ENCODE measurements at places on chromosomes 16 and 17. TPM values are rescaled to one million over a fixed set of nuclear protein-coding genes. Genes with fewer than 3 reads are reported as not detected.

- no peak for DNase-seq
These were observed 393 bp downstream of the ANKRD11 start for GRCh38 chr16:89489898-89490438.

DNA sequence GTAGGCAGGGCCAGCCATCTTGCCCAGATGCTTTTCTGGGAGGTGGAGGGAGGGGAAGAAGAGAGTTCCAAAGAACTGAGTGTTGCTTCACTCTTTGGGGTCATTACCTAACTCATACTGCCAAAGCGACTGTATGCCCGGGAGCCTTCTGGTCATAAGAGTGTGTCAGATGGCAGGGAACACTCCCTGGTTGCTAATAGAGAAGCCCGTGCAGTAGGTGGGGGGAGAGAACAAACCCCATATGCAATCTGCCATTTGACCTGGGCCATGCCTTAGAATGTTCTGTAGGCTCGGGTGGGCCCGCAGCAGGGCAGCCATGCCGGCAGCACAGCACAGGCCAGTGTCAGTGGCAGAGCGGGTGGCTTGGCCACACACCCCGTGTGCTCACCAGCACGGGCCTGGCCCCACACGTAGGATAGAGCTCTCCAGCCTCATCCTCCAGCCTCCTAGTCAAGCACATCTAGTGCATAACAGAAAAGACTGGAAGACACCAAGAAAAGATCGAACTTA lies 120.5 kb downstream of the SOCS1 start:
- DNase-seq, result no peak

DNA sequence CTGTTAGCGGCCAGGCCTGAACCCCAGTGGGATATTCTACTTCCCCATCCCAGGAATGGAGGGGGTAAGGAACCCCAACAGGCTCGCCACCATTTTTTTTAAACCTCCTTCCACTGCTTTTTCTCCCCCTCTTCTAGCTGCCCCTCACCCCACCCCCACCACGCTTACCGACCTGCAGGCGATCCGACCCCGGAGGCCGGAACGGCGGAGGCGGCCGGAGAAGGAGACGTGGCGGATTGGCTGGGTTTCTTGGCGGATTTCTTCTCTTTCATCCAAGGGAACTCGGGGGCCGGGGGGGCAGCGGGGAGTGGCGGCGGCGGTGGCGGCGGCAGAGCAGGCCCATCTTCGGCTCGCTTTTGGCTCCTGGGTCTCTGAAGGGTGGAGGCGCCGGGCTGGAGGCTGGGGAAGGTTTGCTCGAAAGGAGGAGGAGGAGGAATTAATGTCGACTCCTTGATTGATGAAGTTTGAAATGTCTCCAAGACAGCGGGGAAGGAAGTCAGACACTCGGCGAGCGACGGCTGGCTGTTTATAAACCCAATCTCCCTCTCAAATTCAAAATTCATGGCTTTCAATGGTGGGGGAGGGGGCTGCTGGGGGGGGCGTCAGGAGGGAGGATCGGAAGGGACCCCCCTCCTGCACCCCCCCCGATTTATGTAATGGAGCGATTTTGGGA lies 424 bp downstream of the HOXB2 start:
- DNase-seq, result peak; percentile 99

DNA sequence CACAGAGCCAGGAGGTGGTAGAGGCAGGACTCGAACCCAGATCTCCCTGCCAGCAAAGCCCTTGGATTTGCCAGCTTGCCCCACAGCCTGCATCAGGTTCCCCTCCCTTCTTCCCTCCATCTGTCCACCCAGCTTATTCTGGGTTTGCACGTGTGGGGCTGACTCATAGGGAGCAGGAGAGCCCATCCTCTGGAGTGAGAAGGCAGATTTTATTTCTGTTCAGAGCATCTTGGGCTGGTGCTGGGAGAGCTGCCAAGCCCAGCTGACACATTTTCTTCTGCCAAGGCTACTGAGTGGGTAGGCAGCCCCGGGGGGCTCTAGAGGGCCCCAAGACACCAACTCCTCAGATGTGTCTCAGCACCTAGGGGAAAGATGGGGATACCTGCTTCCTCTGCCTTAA lies 106.3 kb upstream of the CRHR1 start:
- DNase-seq, result no peak

- no peak for DNase-seq
These were observed 727 bp upstream of the MBTPS1 start for GRCh38 chr16:84117494-84117843.

Gene MSLN
- total RNA-seq, result 0.54 TPM

DNA sequence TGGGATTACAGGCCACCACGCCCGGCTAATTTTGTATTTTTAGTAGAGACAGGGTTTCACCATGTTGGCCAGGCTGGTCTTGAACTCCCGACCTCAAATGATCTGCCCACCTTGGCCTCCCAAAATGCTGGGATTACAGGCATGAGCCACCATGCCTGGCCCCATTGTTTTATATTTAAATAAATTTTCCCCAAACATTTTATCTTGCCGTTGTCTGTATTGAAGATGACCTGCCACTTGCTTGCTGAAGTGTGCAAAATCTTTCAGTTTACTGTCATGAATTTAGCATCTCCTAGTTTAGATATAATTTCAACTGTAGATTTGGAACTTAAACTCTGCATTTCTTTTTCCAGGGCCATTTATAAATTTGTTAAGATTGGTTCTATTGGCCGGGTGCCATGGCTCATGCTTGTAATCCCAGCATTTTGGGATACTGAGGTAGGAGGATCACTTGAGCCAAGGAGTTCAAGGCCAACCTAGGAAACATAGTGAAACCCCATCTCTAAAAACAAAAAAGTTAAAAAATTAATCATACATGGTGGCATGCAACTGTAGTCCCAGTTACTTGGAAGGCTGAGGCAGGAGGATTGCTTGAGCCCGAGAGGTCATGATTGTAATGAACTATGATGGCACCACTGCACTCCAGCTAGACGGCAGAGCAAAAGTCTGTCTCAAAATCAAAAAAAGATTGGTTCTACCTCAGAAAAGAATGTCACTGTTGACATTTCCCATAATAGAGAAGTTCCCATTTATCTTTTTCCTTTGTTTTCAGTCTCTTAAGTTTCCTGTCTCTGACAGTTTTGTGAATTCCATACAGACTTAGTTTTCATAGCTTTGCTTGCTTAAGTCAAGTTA lies 84.4 kb downstream of the VMP1 start:
- no peak for DNase-seq

GRCh38 chr17:80847496-80848230 lies 144.0 kb upstream of the CHMP6 start:
- DNase-seq, result peak; percentile 39

DNA sequence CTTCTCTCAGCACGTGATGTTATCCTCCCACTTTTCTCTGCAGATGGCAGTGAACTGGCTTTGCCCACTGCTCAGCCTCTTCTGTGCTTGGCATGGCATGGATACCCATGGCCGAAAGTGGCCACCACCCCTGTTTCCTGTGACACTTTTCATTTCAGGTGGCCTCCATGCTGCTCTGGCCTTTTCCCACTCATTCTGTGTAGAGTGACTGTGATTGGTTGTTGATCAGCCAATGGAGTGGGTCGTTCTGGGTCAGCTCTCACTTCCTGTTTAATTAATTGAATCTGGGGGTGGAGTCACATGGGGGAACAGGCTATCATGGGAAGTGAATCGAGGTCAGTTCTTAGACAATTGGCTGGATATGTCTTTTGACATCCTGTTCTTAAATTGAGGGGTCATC lies 350.1 kb upstream of the EEF2KMT start:
- no peak for DNase-seq

Gene OR2C1
- total RNA-seq, result 0.49 TPM

Gene RAB40B
- total RNA-seq, result 32.7 TPM

DNA sequence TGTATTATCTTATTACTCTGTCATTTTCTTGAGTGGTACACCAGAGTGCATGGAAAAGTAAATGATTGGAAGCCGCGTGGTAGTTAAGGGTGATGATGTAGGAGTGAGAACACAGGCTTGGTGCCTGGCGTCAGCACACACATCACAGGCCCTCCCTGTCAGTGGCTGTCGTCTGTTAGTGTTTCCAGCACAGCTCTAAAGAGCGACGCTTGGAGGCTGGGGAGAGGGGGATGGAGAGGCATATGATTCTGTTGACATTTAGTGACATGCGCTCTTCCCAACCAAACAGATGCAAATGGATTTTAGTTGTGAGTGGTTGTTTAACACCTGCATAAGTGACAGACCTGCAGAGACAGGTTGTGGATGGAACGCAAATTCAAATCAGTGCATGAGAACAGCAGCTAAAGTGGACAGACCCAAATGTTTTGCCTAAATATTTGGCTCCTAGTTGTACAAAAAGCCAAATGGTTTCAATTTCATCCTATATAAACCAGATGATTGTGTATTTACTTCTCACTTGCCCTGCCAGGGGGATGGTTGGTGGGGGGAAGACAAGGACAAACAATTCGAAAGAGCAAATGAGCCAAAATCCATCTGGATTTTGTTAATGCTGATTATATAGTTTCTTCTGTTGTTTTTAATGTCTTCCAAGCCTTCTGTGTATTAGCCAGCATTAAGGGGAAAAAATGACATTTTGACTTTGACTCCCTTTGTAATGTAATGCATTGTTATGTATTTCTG lies 222.3 kb downstream of the WWOX start:
- no peak for DNase-seq

GRCh38 chr17:68290268-68290954 lies 516 bp downstream of the SLC16A6 start:
- no peak for DNase-seq

Gene CSH1
- not detected for total RNA-seq

- DNase-seq, result peak; percentile 17
These were observed 22.9 kb downstream of the ADORA2B start for GRCh38 chr17:15967706-15968399.

DNA sequence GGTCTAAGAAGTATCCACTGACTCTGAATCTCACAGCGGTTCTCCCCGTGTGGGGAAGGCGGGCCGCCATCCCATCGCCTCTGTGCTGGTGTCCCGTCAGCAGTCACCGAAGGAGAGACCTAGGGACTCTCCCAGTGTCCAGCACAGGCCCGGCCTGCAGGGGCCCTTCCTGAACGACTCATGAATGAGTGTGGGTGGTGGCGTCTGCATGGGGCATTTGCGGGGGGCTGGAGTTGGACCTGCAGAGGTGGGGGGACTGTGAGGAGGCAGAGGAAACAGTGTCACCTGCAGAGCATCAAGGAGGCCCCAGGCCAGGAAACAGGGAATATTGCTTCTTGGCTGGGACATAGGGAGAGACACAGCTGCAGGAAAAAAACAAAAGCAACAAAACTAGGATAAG lies 10.3 kb downstream of the KCNG4 start:
- DNase-seq, result no peak

- no peak for DNase-seq
These were observed 2047.4 kb downstream of the TP53TG3F start for GRCh38 chr16:35506898-35507194.

Gene PIRT
- total RNA-seq, result 3.1 TPM

Gene SPIRE2
- 0.82 TPM for total RNA-seq

Gene NFAT5
- 39.4 TPM for total RNA-seq

DNA sequence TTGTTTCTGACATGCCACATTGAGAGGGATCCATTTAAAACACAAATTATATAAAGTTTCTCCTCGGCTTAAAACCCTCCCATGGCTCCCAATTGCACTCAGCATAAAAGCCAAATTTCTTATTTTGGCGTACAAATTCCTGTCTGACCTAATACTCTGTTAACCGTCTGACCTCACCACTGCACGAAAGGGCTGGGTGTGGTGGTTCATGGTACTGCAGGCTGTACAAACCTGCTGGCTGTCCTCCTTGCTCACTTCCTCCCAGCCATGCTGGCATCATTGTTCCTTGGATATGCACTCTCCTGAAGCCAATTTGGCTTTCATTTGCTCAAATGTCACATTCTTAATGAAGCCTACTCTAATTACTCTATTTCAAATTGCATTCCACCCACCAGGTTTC lies 301.6 kb upstream of the C16orf82 start:
- DNase-seq, result no peak

DNA sequence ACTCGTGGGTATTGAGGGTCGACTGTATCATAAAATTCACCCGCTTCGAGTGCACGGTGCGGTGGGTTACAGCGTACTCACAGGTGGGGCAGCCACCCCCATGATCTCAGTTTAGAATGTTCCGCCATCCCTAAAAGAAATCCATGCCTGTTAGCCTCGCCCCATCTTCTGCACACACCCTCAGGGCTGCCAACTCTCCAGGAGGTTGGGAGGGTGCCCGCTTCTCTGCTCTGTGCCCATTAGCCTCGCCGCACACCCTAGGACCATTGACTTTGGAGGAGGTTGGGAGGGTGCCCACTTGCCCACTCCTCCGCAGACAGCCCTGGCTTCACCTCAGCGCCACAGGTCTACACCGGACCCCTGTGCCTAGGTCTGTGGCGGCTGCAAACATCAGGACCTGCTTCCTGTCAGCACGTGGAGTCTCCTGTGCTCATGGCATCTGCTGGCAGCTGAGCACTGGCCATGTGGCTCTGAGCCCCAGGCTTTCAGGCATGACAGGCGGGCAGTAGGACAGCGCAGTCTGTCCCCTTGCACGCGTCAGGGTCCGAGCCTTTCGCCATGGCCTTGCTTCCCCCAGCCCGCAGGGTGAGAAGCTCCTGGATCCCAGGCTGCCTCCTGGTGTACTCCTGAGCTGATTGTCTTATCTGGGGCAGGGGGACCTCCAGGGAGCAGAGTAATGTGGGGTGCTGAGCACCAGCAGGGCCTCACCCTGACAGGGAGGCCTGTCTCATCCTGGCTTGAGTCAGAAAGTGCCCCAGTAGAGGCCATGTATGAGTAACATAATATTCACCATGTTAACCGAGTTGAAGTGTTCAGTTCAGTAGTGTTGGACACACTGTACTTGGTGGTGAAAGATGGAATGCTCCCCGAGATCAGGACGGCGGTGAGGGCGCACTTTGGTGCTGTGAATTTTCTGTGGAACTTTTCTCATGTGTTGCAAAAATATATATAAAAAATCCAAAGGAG lies 21.9 kb downstream of the NME3 start:
- no peak for DNase-seq

Gene SEPTIN12
- total RNA-seq, result not detected

DNA sequence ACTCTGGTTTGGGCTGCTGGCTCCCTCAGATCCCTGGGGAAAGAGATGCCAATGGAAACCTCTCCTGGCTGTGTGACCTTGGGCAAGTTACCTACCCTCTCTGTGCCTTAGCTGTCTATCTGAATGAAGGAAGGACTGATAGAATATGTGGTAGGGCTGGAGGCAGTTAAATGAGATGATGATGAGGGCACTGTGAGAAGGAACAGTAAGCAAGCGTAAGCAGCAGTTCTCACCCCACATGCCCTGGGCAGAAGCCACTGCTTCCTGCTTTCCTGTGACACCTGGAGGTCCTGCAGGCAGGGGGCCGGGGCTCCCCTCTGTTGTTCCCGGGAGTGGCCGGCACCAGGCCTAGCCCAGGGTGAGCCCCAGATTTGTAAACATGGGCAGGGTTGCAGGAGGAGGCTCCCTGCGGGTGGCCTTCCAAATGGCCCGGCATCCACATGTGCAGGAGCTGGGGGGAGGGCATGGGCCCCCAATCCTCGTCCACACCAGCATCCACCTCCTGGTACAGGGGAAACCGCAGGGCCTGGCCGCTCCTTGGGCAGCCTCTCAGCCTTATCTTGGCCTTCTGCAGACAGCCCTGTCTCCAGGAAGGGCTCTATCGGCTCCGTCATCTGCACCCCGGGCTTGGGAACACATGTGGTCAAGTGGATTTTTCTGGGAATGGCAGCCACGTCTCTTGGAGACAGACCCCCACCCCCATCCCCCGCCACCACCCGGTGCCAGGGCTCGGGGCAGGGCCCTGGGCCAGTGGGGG lies 235.6 kb upstream of the GSE1 start:
- no peak for DNase-seq

All from sigmoid colon (tissue), 7 donors.